BJ (cell line): ENCODE measurements at places on chromosomes 5 and 9.
A peak's percentile ranks its signal among the peaks of the same experiment; 100 is the strongest.

- DNase-seq = no peak
These were observed 50.8 kb downstream of the SEMA5A start for GRCh38 chr5:9495121-9495520.

DNA sequence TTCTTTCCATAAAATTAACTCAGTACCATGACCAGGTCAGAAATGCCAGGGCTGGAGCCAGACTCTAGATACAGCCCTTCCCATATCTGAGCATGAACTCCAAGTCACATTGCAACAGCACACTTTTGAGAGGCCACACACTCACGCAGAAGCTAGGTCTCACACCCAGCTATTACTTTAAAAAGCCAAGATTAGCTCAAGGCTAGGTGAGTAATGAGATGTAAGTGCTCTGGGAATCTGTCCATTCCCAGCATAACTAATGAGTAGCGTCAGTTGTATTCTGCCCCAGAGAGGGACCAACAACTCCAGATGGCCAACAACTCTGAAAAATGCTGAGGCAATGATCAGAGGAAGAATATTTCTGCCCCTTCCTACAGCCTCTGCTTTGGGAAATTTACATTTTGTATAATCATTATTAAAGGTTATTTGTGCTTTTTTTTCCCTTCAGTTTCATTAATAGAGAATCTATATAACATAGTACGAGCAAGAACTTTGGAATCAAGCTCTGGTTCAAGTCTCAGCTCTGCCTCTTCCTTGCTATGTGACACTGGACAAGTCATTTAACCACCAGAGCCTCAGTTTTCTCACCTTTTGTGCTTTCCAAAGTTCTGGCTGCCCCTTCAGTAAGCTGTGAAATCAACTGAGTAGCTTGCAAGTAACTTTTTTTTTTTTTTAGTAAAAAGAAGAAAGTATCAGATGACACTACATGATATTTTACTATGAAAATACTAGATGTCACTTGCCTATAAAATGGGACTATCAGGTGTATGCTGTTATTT, 118.3 kb downstream of the NR6A1 start:
- DNase-seq = peak; percentile 98

DNA sequence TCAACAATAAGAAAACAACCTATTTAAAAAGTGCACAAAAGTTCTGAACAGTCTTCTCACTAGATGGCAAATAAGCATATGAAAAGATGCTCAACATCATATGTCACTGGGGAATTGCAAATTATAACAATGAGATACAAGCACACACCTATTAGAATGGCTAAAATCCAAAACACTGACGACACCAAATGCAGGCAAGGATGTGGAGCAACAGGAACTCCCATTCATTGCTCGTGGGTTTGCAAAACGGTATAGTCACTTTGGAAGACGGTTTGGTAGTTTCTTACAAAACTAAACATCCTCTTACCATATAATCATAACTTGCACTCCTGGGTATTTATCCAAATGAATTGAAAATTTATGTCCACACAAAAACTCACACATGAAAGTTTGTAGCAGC, 100.9 kb upstream of the TBC1D2 start:
- DNase-seq = no peak

GRCh38 chr9:92385001-92385400, 19.4 kb downstream of the OGN start:
- no peak for DNase-seq

DNA sequence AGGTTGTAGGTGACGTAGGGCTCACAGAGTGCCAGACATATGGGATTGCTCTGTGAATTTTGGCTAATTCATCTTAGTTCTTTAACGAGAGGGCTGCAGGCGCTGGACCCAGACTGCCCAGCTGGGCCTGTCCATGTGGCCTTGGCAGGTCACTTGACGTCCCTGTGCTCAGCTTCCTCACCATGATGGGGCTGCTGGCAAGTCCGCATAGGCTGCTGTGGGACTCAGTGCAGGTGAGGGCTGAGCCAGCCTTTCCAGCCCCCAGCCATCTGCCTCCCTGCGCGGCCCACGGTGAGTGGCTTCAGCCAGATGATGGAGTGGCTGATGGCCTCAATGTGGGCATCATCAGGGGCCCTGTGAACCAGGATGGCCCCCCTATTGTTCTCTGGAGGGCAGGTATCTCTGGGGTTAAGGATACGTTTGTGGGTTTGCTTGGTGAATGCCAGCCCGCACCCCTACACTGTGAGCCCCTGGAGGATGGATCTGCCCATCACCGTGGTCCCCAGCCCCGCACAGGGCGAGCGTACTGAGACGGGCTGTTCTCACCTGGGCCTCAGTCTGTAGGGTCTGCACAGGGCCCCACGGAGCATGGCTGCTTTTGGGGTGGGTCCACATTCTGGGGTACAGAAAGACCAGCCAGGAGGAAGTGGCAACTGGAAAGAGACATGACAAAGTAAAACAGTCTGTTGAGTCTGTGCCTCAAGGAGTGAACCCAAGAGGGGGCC, 3.7 kb downstream of the CARD19 start:
- DNase-seq = no peak

DNA sequence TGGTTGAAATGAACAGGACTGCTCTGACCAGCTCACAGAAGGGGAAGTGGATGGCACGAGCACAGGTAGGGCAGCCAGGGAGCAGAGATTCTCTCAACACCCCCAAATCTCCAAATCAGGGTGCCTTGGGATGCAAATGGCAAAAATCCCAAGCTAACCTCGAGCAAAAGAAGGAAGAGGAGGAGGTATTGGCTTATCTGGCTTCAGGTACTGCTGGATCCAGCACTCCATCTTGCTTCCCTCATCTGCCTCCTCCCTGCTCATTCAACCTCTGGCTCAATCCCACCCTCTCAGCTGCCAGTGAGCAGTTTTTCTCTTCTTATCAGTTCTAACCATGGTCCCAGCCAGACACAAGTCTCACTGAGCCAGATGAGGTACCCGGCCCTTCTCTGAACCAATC, 41.6 kb upstream of the GGTA1 start:
- DNase-seq = no peak

DNA sequence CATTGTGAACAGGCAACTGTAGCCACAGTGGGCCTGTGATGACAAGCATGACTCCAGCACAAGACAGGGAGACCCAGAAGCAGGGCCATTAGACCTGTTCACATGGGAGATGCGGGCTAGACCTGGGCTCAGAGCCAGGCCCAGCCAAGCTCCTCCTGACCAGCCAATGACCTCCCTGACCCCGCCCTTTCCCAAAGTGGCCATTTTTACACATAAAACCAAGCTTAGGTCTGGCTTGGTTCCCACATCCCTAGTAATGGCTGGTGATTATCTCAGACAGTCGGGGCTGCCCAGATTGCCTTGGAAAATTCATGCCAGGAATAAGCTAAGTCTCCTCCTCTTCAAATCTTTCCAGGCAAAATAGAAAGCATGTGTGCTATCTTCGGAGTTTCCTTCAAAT, 94.1 kb downstream of the FRMD3 start:
- DNase-seq = no peak

GRCh38 chr5:172079876-172080275, 73.4 kb upstream of the FBXW11 start:
- DNase-seq = no peak

- no peak for DNase-seq
These were observed 289.1 kb upstream of the EDIL3 start for GRCh38 chr5:84673785-84674184.

DNA sequence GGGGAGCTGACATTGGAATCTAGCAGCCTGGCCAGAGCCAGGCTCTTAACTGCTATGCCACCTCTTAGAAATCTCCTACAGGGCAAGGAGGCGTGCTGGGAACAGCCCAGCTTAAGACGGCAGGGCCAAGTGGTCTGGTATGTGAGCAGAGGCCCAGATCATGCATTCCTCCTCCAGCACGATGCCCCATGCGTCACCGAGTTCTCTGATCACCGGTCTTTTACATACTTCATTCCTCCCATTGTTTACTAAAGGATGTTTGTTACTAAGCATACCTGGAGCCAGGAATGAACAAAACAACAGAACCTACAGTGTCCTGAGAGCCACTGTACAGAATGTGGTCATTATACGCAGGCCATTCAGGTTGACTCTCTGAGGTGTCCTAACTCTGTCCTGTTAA, 73.8 kb downstream of the TRIO start:
- DNase-seq = no peak

- DNase-seq = no peak
These were observed 198.6 kb downstream of the AGTPBP1 start for GRCh38 chr9:85543196-85543595.

GRCh38 chr5:9905661-9906060, 275.5 kb upstream of the TAS2R1 start:
- DNase-seq = no peak

- no peak for DNase-seq
These were observed 42.1 kb upstream of the EEIG1 start for GRCh38 chr9:128022886-128023285.

GRCh38 chr9:99411068-99411467, 189.0 kb downstream of the SEC61B start:
- DNase-seq = no peak

DNA sequence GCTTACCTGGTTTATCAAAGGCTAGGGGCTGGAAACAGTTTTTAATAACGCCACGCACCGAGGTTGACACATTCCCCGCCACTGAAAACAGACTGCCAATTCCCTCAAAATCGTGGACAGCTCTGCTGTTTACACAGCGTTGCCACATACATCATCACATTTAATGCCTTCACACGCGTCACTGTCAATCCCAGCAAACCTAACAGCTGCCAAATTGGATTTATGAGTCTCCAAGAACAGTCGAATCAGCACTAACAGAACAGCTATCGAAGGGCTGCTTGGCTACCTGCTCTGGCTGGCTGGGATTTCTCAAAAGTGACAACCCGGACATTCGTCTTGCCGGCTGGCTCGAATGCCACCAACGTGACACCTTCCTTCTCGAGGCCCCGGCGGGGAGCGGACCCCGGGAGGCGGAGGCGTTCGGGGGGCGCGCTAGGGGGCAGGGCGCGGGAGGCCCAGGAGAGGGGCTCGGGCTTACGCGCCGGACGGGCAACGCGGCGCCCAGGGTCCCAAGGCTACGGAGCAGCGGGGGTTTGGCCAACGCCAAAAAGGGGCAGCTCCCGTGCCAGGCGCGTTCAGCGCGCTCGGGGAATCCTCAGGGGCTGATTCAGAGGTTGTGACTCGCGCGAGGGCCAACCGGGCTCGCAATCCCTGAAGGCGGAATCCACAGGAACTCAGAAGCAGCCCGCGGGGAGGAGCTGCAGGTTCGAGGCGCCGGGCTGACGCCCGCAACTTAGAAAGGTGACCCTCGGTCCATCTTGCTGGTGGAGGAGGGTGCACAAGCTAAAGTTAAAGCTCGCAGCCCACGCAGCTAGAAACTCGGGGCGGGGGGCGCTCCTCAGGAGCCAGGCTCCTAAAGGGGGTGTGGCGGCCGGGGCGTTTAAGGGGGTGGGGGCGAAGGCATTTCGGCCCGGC, 1.2 kb downstream of the CDC14B start:
- no peak for DNase-seq

- DNase-seq = no peak
These were observed 6.2 kb downstream of the GNPDA1 start for GRCh38 chr5:142006363-142007236.

DNA sequence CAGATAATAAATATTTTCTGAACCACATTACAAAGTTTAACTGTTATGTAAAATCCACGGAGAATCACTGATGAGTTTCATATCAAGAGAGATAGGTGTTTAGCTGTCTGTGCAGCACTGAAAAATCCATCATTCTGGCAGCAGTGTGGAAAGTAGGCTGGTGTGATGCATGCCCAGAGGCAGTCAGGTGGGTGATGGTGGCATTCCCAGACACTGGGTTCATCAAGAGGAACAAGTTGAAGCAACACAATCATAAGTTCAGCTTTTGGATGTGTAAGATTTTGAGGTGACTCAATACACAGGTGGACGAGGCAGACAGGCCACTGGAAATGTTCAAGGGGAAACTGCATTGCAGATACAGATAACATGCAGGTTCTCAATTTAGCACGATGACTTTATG, 11.9 kb downstream of the DNAH5 start:
- DNase-seq = no peak

- DNase-seq = no peak
These were observed 596 bp upstream of the ADAMTS6 start for GRCh38 chr5:65482296-65482735.

GRCh38 chr9:72675586-72675985, 154.2 kb downstream of the TMC1 start:
- DNase-seq = no peak

DNA sequence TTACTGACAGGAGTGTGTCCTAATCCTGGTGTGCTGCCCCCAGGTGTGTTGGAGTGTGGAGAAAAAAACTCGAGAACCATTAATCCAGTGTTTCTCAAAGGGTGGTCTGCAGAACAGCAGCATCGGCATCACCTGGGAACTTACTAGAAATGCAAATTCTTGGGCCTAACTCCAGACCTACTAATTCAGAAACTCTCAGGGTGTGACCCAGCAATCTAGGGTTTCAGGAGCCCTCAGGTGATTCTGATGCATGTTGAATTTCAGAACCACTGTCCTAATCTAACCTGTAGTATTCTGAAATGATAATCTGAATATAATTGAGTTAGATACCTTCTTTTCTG, 30.0 kb upstream of the IL6ST start:
- no peak for DNase-seq

GRCh38 chr5:33611877-33612276, 171.1 kb downstream of the TARS1 start:
- DNase-seq = peak; percentile 18

DNA sequence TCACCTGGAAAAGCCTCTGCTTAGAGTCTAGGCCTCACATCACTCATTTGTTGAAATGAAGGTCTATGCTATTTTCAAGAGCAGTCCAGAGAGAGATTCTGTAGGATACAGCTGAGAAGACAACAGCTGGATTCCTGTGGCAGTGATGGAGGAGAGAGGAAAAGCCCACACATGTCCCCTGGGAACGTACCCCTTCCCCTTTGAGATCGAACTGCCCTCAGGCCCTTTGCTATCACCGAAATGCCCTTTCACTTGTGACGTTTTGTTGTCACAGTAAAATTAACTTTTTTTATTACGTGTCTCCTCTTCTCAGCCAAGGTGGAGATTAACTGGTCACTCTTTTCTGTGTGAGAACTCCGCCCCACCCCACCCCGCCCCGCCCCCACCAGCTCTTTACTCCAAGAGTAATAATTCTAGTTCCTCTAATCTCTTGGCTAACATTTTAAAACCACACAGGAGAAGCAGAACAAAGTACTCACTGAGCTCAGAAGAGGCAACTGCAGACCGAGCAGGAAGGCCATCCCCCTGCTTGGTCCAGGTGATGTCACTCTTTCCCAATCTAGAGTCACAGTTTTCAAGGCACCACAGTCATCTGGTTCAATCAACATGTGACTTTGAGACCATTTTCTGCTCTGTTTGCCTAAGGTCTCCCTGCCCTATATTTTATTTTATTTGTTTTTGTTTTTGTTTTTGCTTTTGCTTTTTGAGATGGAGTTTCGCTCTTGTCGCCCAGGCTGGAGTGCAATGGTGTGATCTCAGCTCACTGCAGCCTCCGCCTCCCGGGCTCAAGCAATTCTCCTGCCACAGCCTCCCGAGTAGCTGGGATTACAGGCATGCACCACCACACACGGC, 105.6 kb downstream of the SUSD1 start:
- DNase-seq = no peak
